ENCODE measurements at places on chromosomes 1 and 21.

- peak; percentile 24 for DNase-seq
Measured at GRCh38 chr1:191608367-191608766, 549.9 kb upstream of the RGS18 start.

GRCh38 chr1:75980972-75981897, 49.0 kb upstream of the ASB17 start:
- no peak for DNase-seq

DNA sequence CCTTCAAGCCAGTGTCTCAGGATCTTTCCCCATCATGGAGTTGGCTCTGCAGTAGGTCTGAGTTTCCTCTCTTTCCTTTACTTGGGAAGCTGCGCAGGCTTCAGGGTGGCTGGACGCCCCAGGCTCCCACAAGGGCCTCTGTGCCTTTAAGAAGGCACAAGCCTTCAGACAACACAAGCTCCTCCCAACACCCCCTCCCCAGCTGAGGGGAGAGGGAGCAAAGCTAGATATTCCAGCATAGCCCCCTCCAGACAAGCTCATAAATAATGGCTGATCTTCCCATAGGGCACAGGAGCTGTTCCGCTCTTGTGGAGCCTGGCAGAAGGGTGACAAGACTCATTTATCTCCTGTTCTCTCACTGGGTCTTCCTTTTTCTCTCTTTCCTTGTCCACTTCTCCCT, 27.9 kb upstream of the ATP2B4 start:
- DNase-seq: no peak

- DNase-seq: no peak
Measured at GRCh38 chr1:46599059-46599970, 4.8 kb downstream of the MKNK1 start.

DNA sequence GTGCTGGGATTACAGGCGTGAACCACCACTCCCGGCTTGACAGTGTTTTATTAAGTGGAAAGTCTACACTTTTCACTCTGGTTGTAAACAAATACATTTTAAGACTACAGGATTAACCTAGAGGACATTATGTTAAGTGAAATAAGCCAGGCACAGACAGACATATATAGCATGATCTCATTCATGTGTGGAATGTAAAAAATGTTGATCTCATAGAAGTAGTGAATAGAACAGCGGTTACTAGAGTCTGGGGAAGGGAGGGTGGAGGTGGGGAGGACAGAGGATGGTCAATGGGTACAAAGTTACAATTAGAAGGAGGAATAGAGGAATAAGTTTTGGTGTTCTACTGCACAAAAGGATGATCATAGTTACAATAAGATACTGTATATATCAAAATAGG, 16.9 kb downstream of the CTH start:
- no peak for DNase-seq

DNA sequence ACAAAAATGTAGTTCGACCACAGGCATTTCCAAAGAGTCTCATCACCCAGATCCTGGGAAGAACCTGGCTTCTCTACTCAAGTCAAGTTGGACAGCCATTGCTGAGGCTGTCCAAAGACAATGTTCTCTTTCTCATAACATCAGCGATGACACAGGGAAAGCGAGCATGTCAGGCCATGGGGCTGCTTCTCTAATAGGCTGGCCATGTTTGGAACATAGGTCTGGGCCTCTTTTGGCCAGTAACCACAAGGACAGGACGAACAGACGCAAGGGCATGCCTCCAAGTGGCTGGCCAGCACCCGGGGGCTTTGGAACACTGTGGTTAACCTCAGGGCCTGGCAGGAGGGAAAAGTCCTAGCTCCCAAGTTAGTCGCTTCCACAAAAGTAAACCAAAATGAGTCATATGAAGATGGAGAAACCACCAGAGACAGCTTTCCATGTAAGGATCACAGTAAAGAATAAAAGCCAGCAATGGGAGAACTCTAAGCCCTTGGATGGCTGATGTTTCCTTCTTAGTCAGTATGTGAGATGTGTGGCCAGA, 80.6 kb upstream of the SLC44A3 start:
- peak; percentile 96 for DNase-seq

- DNase-seq: peak; percentile 14
Measured at GRCh38 chr1:101145449-101145820, 91.4 kb upstream of the S1PR1 start.

GRCh38 chr1:27561124-27561899, 42.6 kb downstream of the AHDC1 start:
- no peak for DNase-seq

- peak; percentile 27 for DNase-seq
Measured at GRCh38 chr1:205665201-205666045, 14.9 kb downstream of the SLC45A3 start.

DNA sequence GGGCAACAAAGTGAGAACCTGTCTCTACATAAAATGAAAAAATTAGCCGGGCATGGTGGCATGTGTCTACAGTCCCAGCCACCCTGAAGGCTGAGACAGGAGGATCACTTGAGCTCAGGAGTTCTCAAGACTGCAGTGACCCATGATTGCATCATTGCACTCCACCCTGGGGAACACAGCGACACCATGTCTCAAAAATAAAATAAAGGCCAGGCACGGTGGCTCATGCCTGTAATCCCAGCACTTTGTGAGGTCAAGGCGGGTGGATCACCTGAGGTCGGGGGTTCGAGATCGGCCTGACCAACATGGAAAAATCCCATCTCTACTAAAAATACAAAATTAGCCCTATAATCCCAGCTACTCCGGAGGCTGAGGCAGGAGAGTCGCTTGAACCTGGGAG, 20.1 kb downstream of the ANKRD13C start:
- no peak for DNase-seq

- no peak for DNase-seq
Measured at GRCh38 chr1:65477414-65478378, 57.2 kb downstream of the LEPR start.

- DNase-seq: no peak
Measured at GRCh38 chr1:87906078-87906477, 577.4 kb downstream of the LMO4 start.

DNA sequence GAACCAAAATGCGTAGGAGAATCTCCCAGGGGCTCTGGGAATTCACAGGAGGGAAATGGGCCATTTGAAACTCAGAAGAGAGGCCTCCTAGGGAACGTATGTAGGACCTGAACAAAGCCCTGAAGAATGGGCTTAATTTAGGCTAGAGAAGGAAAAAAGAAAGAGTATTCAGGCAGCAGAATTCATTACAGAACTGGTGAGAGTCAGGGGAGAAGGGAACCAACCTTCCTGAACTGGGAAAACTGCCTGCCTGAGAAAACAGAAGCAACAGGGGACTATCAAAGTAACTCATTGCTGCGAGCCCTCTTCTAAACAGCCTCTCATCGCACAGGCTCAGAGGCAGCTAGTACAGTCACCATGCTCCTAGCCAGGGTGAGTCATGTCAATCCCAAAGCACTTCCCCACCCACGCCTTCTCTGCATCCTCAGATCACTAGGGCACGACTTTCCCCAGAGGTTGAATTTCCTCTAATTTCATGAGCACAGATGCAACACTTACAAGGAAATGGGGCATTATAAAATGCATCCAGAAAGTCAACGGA, 98.1 kb downstream of the ADSS2 start:
- peak; percentile 100 for DNase-seq

GRCh38 chr1:45508295-45509151, 8.4 kb downstream of the MMACHC start:
- DNase-seq: no peak

- DNase-seq: peak; percentile 93
Measured at GRCh38 chr21:34845521-34846451, 177.0 kb downstream of the CLIC6 start.

GRCh38 chr1:51210055-51210454, 26.0 kb upstream of the RNF11 start:
- no peak for DNase-seq

GRCh38 chr1:221911714-221912113, 169.8 kb upstream of the DUSP10 start:
- DNase-seq: no peak

GRCh38 chr1:22123071-22123390, 19.9 kb downstream of the WNT4 start:
- no peak for DNase-seq

DNA sequence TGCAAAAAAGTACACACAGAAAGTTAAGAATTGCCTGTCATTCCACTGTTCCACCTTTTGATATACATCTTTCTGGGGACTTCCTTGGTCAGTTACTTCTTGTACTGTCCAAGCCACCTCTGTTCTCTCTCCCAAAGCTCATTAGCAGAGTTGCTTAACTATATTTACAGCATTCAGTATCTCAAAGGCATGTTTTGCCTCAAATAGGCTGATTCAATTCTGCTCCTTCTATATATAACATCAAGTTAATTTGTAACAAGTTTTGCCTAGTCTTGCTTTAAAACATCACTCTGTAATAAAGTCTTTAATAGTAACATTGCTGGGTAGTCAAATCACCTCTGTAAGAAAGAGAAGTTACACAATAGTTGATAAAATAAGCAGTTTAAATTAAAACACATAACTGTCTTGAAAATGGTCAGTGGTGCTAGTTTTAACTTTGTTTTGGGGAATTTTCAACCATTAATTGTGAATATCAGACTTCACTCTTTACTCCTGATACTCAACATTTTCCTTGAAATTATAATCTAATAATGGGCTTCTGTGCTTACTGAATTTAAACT, 35.7 kb downstream of the EDARADD start:
- DNase-seq: peak; percentile 69

DNA sequence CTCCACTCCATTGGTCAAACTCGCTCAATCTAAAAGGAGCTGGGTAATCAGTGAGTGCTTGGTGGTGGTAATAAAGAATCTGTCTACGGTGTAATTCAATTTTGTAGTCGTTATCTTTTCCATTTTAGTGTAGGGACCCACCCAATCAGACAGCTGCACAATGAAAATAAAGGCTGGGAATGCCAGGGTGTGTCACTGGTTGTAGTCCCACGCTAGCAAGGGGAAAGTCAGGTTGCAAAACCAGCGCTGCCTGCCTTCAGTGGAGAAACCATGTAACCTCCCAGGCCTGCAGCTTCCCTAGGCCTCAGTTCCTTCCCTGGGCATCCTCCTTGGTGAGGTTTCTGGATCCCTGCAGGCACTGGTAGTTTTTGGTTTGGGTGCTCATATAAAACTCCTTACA, 49.4 kb upstream of the PPP2R5A start:
- no peak for DNase-seq

DNA sequence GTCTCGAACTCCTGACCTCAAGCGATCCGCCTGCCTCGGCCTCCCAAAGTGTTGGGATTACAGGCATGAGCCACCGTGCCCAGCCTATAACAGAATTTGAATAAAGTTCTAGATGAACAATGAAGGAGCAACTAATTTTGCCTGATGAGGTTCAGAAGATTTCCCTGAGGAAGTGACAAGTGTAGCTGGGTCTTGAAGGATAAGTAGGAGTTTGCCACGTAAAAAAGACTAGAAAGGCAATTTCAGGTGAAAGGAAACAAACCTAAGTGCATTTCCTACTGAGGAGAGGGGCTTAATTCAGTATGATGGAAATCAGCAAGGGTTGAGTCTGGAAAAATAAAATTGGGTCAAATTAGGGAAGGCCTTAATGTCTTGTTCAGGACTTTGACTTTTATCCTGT, 18.6 kb upstream of the DMRTB1 start:
- no peak for DNase-seq

- DNase-seq: peak; percentile 65
Measured at GRCh38 chr1:43021547-43022474, 63.1 kb upstream of the SLC2A1 start.

- DNase-seq: no peak
Measured at GRCh38 chr1:60118085-60118484, 44.5 kb upstream of the C1orf87 start.

GRCh38 chr1:201742955-201743805, 85.8 kb upstream of the IPO9 start:
- DNase-seq: no peak

DNA sequence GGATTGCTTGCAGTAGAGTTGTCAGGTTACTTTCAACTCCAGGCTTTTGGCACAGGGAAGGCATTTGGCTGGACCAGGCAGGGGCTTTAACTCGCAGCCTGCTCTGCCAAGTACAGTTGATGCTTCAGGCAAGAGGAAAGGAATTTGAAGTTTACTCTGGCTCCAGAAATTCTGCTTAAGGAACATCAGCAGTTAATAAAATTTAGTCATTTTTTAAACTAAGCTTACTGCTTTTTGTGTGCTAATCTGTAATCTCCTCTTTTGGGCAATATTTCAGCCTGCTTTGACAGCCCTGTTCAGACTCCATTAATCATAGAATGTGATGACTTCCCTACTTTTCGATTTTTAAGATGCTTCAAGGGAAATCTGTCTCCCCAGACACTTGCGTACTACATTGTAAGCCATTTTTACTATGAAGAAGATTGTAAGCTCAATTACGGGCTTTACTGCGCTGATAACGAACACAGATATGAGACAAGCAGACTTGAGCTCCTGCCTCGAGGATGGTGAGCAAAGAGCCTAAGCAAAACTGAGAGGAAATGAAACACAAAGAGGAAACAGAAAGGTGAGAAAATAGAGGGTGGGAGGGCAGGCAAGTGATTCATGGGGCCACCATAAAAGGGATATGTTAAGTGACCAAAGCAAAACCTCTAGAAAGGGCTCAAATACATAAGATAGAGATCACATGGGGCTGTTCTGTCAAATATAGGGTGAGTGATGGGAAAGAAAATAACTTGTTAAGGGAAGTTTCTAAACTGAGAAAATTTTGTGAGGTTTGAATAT, 76.6 kb upstream of the VAV3 start:
- DNase-seq: peak; percentile 82

DNA sequence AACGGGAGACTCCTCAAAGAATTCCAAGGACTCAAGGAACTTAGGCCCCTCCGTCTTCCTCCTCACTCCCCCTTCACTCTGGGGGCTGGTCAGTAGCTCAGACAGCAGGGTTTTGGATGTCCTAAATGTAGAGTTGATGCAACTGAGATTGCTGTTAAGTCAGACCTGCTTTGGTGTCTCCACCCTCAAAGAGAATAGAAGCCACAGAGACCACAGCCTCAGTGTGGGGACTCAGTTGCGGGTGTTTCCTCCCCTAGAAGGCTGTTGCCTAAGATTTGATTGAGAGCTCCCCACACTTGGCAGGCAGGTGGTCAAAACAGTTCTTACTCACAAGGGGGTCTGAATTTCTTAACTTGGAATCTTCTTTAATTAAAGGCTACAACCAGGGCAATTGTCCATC, 7.6 kb downstream of the MAN1C1 start:
- no peak for DNase-seq

GRCh38 chr1:157412308-157412707, 140.0 kb downstream of the FCRL5 start:
- no peak for DNase-seq

- no peak for DNase-seq
Measured at GRCh38 chr1:76607717-76608116, 259.6 kb upstream of the ST6GALNAC5 start.

DNA sequence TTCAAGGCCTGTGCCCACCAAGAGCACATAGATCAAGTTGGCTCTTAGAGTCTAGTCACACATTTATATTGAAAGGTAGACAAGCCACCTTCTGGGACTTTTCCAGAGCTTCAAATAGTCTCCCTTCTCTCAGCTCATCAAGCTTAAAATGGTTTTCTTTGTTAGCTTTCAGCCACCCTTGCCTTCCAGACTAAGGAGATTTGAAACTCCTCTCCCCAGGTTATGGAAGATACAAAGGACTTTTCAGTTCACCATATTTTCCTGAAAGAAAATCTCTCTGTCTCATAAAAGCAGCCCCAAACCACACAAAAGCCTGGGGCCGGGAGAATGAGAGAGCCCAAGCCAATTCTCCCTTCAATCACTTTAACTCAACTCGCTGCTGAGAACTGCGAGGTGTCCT, 134.1 kb downstream of the ZC3H11B start:
- no peak for DNase-seq

GRCh38 chr21:29181799-29182470, 51.5 kb downstream of the MAP3K7CL start:
- peak; percentile 94 for DNase-seq

GRCh38 chr1:66533804-66534740, at the start of gene SGIP1:
Gene SGIP1 (plus strand): TSS chr1:66534153. CDS start chr1:66534359, 206 bp downstream.
- peak; percentile 54 for DNase-seq
